ENCODE measurements at places on chromosomes 5 and 9.

DNA sequence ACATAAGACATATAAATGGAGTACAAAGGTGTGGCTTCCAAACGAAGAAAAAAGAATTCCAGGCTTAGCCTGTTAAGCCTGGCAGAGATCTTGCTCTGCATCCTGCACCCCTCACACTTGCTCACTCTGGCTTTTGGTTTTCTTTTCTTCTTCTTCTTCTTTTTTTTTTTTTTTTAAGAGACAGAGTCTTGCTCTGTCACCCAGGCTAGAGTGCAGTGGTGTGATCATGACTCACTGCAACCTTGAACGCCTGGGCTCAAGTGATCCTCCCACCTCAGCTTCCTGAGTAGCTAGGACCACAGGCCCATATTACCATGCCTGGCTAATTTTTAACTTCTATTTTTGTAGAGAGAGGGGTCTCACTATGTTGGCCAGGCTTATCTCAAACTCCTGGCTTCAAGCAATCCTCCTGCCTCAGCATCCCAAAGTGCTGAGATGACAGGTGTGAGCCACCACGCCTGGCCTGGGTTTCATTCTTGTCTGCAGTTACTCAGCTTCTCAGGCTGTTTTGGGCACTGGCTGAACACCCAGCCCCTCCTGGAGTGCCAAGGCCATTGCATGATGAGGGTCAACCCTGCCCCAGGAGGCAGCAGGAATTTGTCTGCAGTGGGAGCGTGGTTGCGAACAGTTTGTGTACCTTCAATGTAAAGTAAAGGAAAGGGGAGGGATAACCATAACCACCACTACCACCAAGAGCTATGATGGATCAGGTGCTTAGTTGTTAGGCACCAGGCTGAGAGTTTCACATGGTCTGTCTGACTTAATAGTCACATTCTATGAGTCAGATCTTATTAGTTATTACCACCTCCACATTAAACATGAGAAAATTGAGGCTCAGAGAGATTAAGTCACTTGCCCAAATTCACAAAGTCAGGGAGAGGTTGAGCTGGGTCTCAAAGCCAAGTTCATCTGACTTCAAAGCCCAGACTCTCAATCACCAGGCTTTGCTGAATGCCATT, 219.2 kb upstream of the PANK3 start:
- no peak for DNase-seq

DNA sequence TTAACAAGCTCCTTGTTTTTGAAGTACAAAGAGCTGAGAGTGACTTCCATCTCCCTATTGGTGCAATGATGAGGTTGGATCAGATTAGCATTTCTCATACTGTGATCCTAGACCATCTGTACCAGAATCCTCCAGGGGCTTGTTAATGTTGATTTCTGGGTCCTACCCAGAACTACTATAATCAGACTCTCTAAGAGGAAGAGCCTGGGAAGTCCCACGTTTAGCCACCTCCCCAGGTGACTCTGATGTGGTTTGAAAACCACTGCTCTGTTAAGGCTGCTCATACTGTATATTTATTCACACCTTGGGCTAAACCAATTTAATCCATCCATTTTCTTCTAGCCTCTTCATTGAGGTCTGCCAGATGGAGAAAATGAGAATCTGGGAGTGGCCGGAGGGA, 49.6 kb upstream of the SMIM32 start:
- DNase-seq: no peak

DNA sequence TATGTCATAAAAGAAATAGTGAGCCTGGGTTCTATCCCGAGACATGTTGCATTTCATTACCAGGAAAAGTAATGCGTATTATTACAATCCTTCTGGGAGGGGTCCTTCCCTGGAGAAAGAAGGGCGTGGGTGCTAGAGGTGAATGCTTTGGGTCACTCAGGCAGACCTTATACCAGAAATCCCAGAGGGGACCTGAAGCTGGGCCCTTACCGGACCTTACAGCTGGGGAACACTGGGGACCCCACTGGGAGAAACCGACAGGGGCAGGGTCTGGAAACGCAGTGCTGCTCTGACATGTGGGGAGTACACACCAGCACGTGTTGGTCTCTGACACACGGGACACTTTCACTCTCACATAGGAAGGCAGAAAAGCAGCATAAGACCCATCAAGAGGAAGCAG, 71.3 kb downstream of the LMNB1 start:
- DNase-seq: no peak

DNA sequence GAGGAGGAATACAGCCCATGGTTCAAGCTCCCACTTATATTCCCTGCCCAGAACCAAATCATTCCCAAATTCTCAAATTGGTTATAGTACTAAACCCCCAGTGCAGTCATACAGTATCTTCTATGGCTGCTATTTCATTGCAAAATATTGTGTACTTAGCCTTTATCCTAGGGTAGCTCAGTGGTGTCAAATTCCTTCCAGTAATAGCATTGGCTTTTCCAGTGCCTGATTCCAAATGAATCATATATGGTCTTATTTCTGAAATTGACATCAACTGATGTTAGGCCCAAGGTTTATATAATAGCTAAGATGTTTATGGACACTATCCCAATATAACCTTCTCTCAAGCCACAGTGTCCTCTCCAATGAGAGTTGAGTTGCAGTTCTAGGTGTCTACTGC, 256.7 kb downstream of the NDUFS4 start:
- DNase-seq: no peak

- no peak for DNase-seq
These were observed 312.1 kb upstream of the TUSC1 start for GRCh38 chr9:25990376-25990775.

All from right kidney (tissue), 9 donors.